Inflammatory macrophage treated with lipopolysaccharide for 1 hour (primary cell): ENCODE measurements at places on chromosomes 16 and 17.

- no peak for DNase-seq
Measured at GRCh38 chr17:36683387-36683786, 82.0 kb downstream of the MRM1 start.

GRCh38 chr17:56939869-56940484, 20.9 kb downstream of the COIL start:
- DNase-seq, result peak; percentile 98

- DNase-seq, result peak; percentile 30
Measured at GRCh38 chr17:72733619-72734282, 358.7 kb downstream of the SLC39A11 start.

- no peak for DNase-seq
Measured at GRCh38 chr16:52318302-52319009, 228.5 kb downstream of the TOX3 start.

DNA sequence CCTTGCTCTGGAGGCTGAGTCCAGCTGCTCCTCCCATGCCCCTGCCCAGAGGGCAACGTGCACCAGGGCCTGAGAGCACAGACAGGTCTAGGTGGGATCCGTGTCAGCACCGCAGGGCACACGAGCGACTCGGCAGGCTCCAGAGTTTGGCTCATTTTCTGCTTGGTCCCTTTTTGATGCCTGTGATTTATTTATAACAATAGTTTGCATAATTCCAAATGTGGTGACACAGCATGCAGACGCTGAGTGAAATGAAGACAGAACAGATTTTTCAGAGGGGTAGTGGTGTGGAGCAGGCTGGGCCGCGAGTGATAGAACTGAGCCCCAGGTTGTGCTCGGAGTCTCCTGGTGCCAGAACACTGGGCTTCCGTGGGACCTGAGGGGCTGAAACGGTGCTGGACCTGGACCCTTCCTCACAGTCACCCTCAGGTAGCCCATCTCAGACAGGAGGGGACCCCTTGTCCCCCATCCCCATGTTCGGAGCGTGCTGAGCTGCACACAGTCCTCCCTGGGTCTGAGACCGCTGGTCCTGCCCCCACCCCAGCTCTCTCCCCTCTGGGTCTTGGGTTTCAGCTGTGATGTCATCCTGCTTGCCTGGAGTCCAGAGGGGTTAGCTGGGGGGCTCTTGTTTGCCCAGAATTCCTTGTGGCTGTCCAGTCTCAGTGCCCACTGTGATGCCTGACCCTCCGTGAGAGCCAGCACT, 95.9 kb downstream of the METRNL start:
- no peak for DNase-seq
